CD14-positive monocyte (primary cell): ENCODE measurements at places on chromosomes 7 and 10.

- no peak for DNase-seq
Measured at GRCh38 chr7:135770139-135770710, 21.6 kb upstream of the FAM180A start.

DNA sequence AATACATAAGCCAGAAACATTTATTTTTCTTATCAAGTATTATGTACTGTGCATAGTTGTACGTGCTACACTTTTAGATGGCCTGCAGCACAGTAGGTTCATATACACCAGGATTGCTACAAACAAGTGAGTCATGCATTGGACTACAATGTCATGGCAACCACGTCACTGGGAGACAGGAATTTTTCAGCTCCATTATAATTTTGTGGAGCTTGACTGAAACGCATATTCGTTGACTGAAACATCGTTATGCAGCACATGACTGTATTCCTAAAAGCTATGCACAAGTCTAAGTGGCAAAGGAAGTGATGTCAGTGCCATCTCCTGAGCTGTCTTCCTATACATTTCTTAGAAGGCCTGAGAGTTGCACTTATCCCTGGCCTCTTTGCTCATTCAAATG is 871.8 kb downstream of the IPMK start:
- no peak for DNase-seq

DNA sequence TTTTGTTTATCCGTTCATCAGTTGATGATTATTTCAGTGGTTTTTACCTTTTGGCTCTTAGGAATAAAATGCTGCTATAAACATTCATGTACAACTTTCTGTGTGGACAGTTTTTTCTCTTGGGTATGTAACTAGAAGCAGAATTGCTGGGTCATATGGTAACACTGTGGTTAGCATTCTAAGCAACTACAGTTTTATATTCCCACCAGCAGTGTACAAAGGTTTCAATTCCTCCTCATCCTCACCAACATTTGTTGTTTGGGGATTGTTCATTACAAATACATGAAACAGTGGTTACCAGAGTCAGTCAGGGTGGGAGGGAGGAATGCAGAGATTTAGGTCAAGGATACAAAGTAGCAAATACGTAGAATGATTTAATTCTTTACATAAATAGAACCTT is 97.0 kb downstream of the NPSR1 start:
- DNase-seq = no peak

- DNase-seq = no peak
Measured at GRCh38 chr7:99032928-99033327, 111.0 kb downstream of the SMURF1 start.

GRCh38 chr7:51459809-51460208 is 143.2 kb upstream of the COBL start:
- DNase-seq = no peak

- peak; percentile 51 for DNase-seq
Measured at GRCh38 chr7:151008511-151009323, 15.6 kb downstream of the ATG9B start.

DNA sequence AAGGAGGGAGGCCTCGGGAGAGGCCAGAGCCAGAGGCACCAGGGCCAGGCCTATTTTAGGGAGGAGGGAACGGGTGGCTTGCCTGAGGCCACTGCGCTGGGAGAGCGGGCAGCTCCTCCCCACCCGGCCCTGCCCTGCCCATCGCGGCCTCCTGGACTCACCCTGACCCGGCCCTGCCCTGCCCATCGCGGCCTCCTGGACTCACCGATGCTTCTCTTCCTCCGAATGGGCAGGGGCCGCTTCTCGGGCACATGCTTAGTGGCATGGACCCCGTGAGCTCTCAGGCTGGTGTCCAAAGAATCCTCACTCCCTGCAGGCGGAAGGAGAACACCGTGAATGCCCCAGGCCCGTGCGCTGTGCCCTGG is 7.5 kb downstream of the PDGFA start:
- no peak for DNase-seq

- no peak for DNase-seq
Measured at GRCh38 chr7:128081808-128082207, 50.6 kb upstream of the LRRC4 start.

GRCh38 chr10:15455456-15455855 is 84.4 kb upstream of the FAM171A1 start:
- DNase-seq = no peak

DNA sequence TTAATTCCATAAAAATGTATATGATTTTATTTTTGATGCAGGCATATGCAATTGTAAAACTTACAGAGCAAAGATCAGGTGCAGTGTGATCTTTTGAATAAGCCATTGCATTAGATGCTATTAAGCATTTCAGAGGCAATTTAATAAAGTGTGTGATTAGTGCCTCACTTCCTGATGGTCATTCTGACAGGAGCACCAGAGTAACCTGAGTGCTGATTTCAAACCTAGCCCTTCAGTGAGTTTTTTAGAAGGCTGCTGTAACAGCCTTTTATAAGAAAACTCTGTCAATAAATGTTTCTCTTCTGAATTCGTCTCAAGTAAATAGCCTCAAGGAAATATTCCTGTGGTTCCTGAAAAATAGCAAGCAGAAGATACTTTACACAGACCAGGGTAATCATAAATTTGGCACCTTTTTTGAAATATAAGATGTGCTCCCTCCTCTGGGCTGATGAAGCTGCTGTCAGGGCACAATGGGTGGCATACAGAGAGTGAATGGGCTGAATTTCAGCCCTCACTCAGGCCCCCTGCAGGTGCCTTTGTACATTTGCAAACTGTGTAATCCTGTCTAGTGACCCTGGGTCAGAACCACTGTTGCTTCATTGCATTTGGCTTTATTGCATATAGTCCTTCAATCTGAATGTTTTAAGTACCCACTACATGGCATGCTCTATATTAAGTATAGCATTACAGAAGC is 193.7 kb upstream of the CSTF2T start:
- no peak for DNase-seq

DNA sequence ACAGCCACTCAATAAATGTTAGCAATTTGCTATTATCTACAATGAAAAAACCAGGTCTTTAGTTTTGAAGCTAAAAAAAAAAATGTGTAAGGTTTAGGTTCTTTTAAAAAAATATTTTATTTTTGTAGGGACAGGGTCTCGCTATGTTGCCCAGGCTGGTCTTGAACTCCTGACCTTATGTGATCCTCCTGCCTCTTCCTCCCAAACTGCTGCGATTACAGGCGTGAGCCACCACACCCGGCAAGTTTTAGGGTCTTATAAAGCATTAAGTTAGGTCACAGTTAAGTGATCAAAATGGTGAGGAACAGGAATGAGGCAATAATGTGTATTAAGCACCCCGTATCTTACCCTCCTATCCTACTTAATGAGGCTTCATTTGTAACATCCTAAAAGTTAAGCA is 774 bp downstream of the SEM1 start:
- DNase-seq = no peak

GRCh38 chr10:78754269-78755062 is 314.3 kb upstream of the ZMIZ1 start:
- DNase-seq = peak; percentile 79

DNA sequence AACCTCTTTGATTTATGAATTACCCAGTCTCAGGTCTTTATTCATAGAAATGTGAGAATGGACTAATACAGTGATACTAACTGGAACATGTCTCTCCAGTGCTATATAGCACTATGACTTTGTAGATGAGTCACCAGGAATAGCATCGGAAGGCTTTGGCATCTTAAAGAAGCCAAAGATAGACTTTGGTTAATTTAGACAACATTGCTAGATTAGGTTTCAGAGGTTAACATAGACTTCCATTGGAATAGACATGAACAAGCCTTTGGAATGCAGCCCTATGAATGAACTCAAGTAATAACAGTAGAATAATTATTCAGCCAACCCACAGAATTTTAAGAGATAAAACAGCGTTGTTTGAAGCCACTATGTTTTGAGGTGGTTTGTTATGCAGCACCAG is 169.2 kb downstream of the HGF start:
- no peak for DNase-seq

DNA sequence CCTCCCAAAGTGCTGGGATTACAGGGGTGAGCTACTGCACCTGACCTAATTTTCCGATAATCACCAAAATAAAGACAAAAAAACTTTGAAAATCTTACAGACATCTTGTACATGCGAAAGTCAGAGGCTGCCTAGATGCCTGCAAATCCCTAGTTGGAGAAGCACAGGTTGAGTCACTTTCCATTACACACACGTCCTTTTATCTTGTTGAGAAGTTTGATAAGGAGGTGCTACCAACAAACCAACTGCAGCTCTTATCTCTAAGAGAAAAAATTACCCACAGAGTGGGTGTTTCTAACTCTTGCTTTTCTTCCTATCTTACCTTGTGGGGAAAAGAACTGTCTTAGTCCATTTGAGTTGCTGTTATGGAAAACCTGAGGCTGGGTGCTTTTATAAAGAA is 589.8 kb downstream of the GALNT17 start:
- no peak for DNase-seq

GRCh38 chr10:3364768-3365480 is 192.3 kb upstream of the PITRM1 start:
- DNase-seq = no peak

- DNase-seq = peak; percentile 4
Measured at GRCh38 chr7:87564296-87564963, 36.3 kb downstream of the ABCB1 start.

DNA sequence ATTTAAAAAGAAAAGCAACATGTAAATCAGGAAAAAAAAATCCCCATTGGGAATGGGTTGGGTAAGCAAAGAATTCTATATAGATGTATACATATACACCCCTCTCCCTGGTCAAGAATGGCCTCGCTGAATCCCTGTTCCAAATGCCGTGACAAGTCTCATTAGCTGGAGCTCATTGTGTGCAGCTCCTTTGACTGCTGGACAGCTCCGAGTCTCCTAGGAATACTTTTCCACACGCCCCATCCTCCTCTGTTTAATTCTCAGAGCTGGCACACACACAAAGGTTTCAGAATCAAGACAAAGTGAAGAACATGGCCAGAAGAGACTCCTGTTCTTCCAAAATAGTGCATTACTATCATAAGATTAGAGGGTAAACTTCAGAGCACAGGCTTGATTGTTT is 130.9 kb upstream of the MKLN1 start:
- DNase-seq = no peak

- DNase-seq = no peak
Measured at GRCh38 chr10:73768881-73769280, 13.0 kb upstream of the CHCHD1 start.
